ENCODE measurements at places on chromosomes 2 and 18.

GRCh38 chr2:217993817-217994463, 8.9 kb downstream of the TNS1 start:
- no peak for DNase-seq

DNA sequence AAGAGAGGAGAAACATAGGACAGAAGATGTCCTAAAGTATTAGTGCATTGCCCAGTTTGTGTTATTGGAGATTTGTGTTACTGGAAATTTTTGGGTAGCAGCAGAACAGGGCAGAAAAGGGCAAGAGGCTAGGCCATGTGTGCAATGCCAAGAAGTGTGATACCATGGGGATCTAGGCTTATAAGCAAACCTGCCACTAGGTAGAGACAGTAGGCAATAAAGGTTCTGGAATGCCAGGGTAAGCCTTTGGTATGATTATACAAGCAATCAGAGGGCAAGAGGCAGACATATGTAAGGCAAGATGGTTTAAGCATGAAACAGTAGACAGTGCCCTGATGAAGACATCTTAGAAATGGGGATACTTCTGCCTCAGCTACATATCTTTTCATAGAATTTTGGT, 12.3 kb upstream of the CERS6 start:
- DNase-seq, result no peak

GRCh38 chr2:102765061-102765460, 3.2 kb downstream of the TMEM182 start:
- no peak for DNase-seq

GRCh38 chr2:194445226-194445625, 1211.8 kb upstream of the SLC39A10 start:
- DNase-seq, result no peak

DNA sequence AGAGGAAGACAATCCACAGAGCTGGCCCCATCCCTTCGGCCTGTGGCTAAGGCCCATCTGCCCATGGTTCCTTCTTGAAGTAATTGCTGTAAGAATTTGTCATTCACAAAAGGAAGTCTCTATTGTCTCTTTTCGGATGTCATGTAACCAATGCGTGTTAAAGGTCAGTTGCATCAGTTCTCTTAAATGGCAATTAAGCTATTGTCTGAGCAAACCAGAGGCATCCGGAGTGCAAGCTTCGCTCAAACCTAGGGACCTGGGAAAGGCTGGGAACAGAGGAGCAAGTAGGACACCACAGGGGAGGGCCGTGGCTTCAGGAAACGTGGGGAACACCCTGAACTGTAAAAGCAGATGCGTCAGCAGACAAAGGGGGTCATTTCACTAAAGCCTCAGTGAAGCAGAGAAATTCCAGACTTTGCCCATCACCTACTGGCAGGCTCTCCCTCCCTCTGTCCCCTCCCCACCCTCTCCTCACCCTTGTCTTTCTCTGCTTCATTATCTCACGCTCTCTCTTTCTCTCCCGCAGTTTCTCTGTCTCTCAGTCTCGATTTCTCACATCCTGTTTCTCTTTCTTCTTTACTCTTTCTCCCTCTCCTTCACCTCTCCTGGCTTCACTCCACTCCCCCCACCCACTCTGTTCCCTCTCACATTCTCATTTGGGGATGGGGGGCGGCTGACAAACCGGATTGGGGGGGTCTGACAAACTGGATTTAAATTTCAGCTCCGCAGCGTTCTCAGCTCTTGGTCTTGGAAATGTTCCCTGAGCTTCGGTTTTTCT, 204.6 kb upstream of the TNP1 start:
- DNase-seq, result peak; percentile 35

DNA sequence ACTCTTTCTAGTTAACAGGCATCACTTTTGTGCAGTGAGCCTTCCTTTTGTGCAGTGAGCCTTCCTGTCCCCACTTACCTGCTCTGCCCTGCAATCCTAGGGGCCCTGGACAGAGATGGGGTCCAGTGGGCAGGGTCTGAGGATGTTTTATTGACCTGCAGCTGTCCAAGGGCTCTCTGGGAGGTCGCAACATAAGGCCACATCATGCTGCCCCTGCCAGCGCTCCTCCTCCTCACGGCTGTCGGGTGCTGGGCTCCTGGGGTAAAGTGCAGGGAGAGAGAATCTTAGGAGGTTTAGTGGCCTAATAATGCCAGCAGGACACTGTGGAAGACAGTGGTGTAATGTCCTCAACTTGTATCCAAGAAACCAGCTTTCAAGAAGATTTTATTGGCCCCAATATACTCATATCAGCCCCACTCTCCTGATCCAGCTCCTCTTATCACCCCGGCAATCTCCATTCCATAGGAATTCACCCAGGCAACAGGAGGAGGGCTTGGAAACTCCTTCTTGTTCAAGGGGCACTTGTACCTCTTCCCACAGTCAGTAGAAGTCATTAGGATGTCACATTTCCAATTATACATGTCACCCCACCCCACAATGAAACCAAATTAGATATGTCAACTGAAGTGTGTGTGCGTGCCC, 41.9 kb upstream of the ASB18 start:
- no peak for DNase-seq

GRCh38 chr18:40063488-40063887, 1891.5 kb upstream of the PIK3C3 start:
- DNase-seq, result no peak

DNA sequence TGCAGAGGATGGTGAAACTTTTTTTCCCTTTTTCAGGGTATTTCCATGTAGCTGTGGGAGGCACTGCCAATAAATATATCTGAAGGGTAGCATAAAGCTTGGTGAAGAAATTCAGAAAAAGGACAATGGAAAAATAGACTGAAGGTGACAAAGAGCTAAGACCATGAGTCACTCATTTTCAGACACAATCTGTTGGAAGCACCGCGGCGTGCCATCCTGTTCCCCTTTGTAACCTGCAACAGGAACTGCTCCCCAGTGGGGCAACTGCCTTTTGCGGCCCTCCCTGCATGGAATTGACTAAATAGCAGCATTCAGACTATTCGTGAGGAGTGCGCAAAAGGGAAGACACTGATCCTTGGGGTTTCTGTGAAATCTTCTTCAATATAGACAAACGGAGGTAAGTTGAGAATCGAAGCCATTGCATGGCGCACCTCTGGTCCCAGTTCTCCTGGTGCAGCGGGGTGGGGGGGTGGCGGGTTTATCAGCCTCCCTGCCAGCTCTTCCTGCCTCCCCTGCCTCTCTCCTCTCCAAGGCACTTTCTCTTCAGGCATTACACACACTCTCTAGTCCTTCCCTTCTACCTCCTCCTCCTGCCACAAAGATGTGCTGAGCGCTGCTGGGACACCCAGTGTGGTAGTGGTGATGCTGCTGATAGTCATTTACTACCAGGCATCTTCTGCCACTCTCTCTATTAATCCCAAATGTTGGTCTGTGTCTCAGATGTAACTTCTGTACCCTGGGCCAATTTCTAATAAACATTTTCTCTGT, 126.2 kb upstream of the TMEM200C start:
- DNase-seq, result peak; percentile 35

GRCh38 chr18:4125224-4125623, 329.9 kb downstream of the DLGAP1 start:
- DNase-seq, result peak; percentile 89

DNA sequence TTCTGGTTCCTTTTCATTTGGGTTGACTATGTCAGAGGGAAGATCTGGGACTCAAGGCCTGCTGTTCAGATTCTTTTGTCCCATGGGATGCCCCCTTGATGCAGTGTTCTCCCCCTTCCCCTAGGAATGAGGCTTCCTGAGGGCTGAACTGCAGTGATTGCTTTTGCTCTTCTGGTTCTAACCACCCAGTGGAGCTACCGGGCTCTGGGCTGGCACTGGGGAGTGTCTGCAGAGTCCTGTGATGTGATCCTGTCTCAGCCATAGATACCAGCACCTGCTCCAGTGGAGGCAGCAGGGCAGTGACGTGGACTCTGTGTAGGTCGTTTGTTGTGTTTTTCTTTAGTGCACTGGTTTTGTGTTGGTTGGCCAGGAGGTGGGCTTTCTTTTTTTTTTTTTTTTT, 32.1 kb upstream of the RHOB start:
- DNase-seq, result no peak

GRCh38 chr2:134304394-134305108, 50.7 kb downstream of the MGAT5 start:
- DNase-seq, result no peak

GRCh38 chr2:158753641-158754611, 41.2 kb upstream of the DAPL1 start:
- peak; percentile 51 for DNase-seq

DNA sequence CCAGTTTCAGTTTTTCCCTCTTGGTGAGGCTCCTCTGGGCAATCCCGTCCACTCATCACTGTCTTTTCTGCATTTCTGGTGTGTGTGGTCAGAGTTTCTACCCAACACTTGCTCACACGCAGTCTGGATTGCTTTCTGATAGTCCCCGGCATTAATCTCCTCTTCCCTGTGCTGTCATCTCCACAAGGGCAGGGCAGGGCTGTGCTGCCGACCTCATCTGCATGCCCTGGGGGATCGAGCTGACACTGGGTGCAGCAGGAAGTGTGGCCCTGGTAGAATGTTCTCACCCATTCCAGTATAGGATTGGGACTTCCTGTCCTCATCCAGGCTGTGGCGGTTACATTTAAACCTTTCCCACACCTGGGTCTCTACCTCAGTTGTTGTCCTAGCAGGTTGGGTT, 80.0 kb upstream of the FAM136A start:
- peak; percentile 10 for DNase-seq

DNA sequence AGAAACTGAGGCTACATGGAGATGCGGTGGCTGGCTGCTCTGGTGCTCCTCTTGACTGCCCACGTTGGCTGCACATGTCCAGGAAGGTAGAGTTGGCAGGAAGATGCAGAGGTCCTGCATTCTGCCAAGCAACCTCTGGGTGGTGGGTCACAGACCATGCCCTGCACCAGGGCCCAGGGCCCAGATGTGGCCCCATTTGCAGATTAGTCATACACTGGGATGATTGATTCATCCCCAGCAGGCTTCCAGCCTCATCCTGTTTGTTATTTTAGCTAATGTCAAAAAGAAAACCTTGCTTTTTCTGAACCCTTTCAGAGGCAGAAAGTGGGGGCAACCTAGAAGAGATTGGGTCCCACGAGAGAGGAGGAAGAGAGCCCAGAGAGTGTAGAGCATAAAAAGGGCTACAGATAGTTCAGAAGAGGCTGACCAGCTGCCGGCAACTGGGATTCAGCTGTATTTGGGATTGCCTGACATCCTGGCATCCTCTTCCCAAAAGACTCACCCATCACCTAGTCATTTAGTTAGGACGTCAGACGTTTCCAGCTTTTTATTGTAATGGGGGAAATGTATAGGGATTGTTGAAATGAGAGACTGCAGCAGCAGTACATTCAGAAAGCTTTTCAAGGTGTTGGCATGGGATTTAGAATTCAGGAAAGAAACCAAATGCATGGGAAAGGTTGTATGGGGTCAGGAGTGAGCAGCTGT, 101.9 kb downstream of the CTIF start:
- peak; percentile 32 for DNase-seq

GRCh38 chr2:70094978-70095719, 7.9 kb downstream of the PCBP1 start:
- no peak for DNase-seq

GRCh38 chr2:187206071-187206470, 242.0 kb downstream of the CALCRL start:
- no peak for DNase-seq
